ENCODE measurements at places on chromosomes 5 and 9.

GRCh38 chr9:111659691-111660090 lies 1.7 kb upstream of the GNG10 start:
- DNase-seq: no peak

DNA sequence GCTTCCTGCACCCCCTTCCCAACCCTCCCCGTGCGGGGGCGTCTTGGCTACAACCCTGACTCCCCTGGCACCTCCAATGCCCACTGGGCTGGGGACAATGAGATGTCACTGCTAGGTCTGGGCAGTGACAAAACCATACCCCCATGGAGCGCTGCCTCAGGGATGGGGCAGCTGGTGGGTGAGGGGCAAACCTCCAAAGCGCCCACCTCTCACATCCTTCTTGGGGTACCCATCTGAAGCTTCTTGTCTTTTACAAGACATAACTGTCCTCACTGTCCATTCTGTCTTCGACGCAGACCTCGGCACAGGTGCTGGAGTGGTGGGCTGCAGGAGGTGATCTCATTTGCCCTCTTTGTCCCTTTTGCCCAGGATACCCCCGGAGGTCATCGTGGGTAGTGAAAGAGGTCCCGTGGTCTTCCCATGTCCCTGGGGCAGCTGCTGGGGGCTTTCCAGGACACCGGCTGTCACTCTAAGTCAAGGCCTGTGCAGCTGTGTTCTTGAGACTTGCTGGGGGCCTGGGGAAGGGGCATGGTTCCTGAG lies 27.8 kb upstream of the CSF1R start:
- no peak for DNase-seq

GRCh38 chr5:52754051-52754450 lies 33.7 kb upstream of the ITGA1 start:
- no peak for DNase-seq

- peak; percentile 1 for DNase-seq
Measured at GRCh38 chr9:28050046-28050445, 476.8 kb upstream of the C9orf72 start.

DNA sequence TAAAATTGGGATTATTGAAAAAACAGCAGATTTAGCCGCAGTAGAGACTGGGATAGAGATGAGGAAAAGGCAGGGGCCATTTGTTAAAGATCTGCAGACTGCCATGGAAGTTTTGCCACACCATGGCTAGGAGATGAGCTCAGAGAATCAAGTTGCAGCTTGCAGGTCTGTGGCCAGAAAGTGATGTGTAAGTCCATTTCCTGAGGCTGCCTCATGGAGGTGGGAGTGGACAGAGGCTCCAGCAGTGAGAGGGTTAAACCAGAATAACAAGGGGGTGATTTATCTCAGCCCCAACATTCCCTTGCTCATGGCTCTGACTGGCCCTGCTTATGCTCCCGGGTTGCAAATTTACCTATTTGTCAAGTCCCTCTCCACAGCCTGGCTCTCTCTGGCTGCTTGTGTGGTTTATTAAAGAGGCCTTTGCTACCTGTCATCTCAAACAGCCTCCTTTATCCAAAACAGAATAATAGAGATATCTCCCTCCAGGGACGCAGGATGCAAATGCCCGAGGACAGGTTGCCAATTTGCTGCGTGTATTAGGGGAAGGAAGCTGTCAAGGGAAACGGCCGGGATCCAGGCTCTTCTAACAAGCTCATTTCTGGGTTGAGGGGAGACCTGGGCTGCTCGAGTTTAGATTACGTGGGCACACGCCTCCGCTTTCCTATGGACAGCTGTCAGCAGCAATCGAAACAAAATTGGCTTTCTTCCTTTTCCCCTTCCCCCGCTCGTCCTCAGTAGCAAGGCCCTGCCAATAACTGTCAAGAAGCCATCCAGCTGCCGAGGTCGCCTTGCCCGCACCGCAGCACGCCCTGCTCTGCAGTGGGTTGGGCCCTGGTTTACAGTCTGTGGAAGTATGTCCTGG lies 72.8 kb upstream of the PITX1 start:
- no peak for DNase-seq

GRCh38 chr5:168820874-168821273 lies 241.7 kb upstream of the PANK3 start:
- no peak for DNase-seq
